ENCODE measurements at places on chromosomes 16 and 17.

GRCh38 chr17:66604376-66604775, 230.5 kb upstream of the CACNG5 start:
- no peak for DNase-seq

DNA sequence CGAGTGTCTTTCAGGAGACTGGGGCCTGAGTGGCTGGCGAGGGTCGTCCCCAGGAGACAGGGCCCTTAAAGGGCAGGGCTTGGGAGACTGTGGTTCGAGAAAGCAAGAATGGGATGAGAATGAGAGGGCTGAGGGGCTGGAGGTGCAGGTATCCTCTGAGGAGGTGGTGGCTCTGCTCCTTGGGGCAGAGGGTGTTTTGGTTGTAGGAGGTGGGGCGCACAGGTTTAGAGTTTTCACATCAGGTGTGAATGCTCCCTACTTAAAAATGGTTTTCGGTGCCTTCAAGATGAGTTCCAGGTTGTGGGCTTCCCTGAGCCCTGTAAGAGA, 430 bp downstream of the BCAS3 start:
- no peak for DNase-seq

DNA sequence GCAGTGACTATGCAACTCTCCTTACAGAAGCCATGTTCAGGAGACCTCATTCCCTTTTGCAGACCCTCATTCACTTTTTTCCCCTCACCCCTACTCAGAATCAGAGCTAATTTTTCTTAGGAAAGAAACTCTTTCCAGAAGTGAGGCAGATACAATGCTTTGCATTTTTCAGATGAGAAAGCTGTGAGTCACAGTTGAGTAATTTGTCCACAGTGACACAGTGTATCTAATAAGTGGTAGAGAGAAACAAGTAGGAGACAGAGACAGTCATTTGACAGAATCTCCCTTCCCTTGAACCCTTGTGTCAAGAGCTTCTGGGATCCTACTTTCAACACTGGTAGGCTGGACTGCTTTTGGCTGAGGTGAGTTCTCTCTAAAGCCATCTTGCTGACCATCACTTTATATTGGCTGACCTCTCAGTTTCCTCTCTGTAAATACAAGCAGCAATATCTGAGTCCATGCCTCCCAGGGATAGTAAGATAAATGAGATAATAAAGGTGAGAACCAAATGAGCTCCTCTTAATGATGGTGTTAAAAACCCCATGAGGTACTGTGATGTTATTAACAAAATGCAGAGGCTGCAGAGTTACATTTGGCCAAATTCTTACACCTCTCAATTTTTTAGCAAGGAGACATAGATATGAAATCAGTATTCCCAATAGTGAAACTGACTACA, 130.8 kb downstream of the CA10 start:
- peak; percentile 39 for DNase-seq

GRCh38 chr17:66949501-66949900, 15.0 kb upstream of the CACNG4 start:
- DNase-seq = no peak

DNA sequence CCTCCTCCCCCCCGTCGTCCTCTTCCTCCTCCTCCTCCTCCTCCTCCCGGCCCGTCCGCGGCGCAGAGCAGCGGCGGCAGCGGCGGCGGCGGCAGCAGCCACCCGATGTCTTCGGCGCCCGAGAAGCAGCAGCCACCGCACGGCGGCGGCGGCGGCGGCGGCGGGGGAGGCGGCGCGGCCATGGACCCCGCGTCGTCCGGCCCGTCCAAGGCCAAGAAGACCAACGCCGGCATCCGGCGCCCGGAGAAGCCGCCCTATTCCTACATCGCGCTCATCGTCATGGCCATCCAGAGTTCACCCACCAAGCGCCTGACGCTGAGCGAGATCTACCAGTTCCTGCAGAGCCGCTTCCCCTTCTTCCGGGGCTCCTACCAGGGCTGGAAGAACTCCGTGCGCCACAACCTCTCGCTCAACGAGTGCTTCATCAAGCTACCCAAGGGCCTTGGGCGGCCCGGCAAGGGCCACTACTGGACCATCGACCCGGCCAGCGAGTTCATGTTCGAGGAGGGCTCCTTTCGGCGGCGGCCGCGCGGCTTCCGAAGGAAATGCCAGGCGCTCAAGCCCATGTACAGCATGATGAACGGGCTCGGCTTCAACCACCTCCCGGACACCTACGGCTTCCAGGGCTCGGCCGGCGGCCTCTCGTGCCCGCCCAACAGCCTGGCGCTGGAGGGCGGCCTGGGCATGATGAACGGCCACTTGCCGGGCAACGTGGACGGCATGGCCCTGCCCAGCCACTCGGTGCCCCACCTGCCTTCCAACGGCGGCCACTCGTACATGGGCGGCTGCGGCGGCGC, at the start of gene FOXF1:
Gene FOXF1 (plus strand): TSS at position 63 of the 797 bp plus-strand sequence. CDS start 43 bp downstream, at position 106.
- no peak for DNase-seq

DNA sequence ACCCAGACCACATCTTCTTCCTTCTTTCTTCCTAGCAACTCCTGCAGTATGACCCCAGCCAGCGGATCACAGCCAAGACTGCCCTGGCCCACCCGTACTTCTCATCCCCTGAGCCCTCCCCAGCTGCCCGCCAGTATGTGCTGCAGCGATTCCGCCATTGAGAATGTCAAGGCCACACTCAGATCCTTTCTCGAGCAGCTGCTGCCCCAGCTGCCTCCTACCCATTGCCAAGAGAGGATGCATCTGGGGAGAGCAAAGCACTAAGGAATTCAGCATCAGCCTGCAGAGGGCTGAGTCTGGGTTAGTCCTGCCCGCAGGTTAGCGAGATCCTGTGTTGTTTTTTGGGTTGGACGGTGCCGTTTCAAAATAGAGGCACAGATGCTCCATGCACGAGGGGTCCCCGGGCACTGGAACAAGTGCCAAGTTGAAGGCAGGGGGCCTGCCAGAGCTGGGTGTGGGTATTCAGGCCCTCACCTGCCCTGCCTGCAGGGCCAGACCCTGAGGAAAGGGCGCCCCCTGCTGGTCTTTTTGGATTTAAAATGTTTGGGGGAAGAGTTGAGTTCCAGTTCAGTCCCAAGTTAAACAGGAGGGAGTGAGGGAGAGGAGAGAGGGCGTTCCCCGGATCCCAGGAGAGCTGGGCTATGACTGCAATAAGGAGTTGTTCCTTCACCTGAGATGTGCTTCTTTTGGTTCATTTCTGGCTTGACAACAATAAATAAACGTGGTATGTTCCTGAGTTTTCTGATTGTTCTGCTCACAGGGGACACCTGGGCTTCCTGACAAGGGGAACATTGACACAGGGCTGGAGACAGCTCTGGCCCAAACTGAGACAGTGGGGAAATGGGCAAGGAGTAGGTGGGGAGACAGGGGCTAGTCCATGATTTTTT, 4.9 kb downstream of the CDK3 start:
- DNase-seq = no peak

DNA sequence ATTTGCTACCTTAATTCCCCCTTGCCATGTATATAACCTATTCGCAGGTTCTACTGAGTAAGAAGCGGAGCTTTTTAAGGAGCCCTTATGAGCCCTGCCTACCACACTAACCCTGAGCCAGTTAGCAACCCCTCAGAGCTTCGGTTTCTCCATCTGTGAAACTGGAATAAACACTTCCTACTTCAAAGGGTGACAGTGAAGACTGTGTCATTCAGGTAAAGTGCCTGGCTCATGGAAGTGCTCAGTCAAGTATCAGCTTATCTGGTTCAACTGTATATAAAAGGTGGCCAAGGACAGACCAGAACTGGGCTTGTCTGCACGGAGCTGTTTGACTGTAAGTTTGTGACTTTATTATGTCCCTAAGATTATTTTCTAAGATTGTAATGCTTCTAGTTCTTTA, 31.0 kb downstream of the TXNDC11 start:
- DNase-seq = no peak

DNA sequence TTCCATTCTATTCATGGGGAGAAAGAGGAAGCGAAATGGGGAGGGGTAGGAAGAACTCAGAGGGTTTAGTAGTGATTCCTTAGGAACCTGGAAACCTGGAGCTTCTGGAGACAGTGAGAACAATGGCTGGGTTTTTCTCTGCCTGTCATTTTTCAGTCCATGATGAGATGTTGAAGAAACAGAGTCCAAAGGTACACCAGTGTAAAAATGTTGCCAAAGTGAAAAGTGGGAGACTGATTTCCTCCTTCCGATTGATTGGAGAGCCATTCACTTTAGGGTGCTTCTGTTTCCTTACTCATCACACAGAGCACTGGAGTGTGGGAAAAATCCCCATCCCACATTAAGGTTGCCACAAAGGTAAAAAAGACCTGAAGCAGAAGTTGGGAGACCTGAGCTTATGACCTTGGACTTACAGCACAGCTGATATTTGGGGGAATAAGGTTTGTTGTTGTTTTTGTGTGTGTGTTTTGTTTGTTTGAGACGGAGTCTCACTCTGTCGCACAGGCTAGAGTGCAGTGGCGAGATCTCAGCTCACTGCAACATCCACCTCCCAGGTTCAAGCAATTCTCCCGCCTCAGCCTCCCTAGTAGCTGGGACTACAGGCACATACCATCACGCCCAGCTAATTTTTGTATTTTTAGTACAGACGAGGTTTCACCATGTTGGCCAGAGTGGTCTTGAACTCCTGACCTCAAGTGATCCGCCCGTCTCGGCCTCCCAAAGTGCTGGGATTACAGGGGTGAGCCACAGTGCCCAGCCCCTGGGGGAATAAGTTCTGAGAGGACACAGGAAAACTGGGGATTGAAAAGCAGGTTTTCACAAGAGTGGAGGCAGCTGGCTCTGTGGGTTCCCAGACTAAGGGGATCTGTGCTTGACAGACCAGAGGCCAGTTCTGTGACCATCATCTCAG, 1.4 kb upstream of the DHX8 start:
- DNase-seq = no peak

DNA sequence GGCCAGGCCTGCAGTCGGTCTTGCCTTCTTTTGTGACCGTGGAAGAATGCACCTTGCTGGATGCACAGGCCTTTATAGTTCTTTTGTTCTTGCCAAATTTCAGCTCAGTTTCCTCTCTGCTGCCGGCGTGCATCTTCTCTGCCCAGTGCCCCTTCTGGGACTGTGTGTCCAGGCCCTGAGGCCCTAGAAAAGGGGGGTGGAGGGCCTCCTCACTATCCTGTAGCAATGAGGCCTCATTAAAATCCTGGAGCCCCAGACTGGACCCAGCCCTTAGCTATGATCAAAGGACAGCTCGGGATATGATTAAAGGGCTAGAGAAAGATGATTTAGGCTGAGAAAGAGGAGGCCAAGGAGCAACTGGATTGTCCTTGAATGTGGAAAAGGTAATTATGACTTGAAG, 229.8 kb downstream of the SEC14L1 start:
- DNase-seq = no peak

GRCh38 chr17:2815781-2816185, 19.5 kb downstream of the RAP1GAP2 start:
- DNase-seq = no peak

Measured in epithelial cell of prostate (primary cell).